ENCODE measurements at places on chromosomes 3 and 15. TPM values are rescaled to one million over a fixed set of nuclear protein-coding genes. Genes with fewer than 3 reads are reported as not detected.

C3orf85 gene
- total RNA-seq: not detected

DNA sequence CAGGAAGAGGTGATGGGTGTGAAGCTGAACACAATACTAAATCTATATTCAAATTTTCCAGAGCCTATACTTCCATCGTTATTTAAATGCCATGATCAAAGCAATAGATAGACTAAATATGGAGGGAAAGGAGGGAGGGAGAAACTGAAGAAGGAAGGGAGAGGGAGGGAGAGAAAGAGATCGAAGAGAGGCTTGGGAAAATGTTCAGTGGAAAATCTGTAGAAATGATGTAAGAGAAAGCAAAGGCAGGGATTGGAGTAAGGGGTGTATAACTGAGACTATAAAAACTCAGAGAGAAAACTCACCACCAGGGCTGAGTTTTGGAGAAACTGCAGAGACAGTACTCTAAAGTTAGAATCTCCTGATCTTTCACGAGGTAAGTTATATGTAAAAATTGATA, at the start of gene OSTN:
Gene OSTN, plus strand, starts transcription at position 310 of the 400 bp plus-strand sequence. CDS start 13,292 bp downstream, outside the sequence.
- no peak for DNase-seq

BNC1 gene
- not detected for total RNA-seq

- no peak for DNase-seq
Measured at GRCh38 chr15:49037546-49037940, 8.7 kb downstream of the SECISBP2L start.

SPINK8 gene
- total RNA-seq: not detected

DNA sequence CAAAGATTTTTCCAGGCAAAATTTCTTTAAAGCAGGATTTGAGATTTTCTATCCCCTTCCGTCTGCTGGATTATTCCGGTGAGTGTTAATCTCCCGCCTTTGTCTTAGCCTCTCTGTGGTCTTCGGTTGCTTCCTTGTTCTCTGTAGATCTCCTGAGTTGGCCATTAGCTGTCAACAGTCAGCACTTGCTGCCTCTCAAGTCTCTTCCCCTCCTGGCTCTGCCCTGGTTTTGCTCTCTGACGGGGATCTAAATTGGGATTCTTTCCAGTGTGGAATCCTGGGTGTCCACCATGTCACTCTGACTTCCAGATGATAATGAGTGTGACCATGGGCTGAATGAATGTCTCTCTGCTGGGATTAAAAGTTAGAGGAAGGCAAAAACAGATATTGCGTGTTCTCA, 121.5 kb downstream of the IGF1R start:
- DNase-seq: no peak

DNA sequence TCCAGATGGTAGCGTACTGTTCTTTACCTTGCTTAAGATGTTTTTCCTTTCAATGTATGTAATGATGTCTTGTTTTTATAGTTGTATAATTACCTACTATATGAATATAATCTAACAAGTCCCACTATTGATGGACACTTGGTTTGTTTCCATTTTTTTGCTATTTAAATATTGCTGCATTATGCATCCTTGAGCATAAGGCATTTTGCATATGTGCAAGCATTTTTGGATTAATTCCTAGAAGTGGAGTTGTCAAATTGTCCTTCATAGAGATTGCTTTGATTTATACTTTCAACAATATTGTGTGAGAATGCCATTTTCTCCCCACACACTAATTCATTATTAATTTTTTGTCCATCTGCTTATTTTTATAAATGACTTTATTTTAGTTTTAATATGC, 17.7 kb downstream of the TOPAZ1 start:
- no peak for DNase-seq
